ENCODE measurements at places on chromosomes 4 and X. TPM values are rescaled to one million over a fixed set of nuclear protein-coding genes. Genes with fewer than 3 reads are reported as not detected.

Gene ADH4
- not detected for total RNA-seq

DNA sequence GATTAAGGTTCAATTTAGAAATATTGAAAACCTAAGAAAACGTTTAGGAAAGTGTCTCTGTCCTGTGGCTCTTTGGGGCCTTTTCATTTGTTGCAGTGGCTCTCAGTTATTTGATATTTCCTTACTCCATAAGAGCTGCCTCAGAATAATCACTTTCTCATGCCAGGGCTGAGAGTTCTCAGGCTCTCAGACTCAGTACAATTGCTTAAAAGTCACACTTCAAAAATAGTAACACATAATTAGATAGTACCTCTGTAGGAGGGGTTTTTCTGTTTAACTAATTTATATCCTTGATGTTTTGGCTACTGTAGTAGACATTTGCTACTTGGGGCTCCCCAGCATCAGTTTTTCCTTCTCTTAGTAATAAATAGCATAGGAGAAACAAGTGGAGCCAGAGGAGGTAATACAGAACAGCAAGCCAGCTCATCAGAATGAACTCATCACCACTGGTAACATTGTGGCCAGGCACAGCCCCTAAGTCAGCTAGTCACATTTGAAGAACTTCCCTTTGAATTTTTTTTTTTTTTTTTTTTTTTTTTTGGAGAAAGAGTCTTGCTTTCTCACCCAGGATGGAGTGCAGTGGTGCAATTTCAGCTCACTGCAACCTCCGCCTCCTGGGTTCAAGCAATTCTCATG lies 8.0 kb upstream of the HNRNPD start:
- no peak overlapping the region for H3K4me3 ChIP-seq
- H3K4me1 ChIP-seq: peaks cover 14% of the 10 kb centered on the region
- H3K27me3 ChIP-seq: no peaks in the 10 kb centered on the region

DNA sequence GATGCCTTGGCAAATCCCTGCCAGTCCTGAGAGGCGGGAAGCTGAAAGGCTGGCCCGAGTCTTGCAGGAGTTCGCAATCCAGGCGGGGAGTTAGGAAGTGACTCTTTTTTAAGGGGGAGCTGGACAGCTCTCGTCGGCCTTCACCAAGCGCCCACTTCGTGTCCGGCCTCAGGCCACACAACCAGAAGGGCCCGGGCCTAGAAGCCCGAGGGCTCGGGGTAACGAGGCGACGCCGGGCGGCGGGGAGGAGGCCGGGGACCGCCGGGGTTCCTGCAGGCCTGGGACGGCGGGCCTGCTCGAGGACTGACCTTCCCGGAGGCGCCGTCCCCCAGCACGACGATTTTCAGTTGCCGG lies 395 bp downstream of the RAB28 start:
- no peak for DNase-seq
- H3K27me3 ChIP-seq: no peaks in the 10 kb centered on the region
- no peaks in the 10 kb centered on the region for H3K36me3 ChIP-seq
- peak overlapping the region; percentile 81 for H3K4me3 ChIP-seq

DNA sequence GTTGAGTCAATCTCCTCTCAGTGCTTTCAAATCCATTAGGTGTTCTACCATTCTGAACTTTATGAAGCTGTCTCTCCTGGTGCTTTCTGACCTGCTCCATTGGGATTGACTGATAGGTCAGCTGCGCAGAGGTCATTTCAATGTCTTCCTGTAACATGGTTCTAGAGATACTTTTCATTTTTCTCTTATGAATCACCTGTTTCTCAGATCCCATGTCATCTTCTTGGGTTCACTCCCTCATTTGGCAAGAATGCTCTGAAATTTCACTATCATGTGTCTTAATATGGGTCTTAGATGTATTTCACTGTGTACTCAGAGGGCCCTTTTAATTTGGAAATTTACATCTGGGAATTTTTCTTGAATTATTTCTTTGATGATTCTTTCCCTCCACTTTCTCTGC lies 13.8 kb upstream of the PGM2 start:
- peaks cover 12% of the 10 kb centered on the region for H3K4me1 ChIP-seq
- H3K27ac ChIP-seq: no peak overlapping the region
- no peak for DNase-seq
- H3K36me3 ChIP-seq: no peaks in the 10 kb centered on the region

GRCh38 chr4:147616849-147617172 lies 386 bp upstream of the TMEM184C start:
- H3K27me3 ChIP-seq: peaks cover 4% of the 10 kb centered on the region
- peak overlapping the region; percentile 94 for H3K27ac ChIP-seq
- H3K4me3 ChIP-seq: peak overlapping the region; percentile 92
- DNase-seq: no peak

DNA sequence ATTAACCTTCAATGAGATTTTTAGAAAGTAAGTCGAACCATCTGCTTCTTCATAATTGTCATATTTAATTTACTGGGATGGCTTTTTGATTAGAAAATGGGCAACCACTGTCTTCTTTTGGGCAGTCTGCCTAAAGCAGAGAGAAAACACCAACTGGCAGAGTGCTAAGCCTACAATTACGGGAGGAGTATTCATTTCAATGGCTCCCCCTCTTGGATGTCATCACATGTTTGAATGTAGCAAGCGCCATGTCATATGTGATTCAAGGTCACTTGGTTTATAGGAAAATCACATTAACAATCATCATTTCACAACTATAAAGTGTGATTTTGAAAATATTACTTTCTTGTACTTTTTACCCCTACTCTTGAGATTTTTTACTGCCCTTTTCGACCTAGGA lies 261.9 kb downstream of the FRMPD4 start:
- no peaks in the 10 kb centered on the region for H3K27me3 ChIP-seq
- no peaks in the 10 kb centered on the region for H3K4me1 ChIP-seq
- H3K27ac ChIP-seq: no peak overlapping the region
- H3K36me3 ChIP-seq: no peaks in the 10 kb centered on the region
- no peak overlapping the region for H3K4me3 ChIP-seq

- no peak overlapping the region for H3K27ac ChIP-seq
- no peak overlapping the region for H3K4me3 ChIP-seq
- H3K4me1 ChIP-seq: no peaks in the 10 kb centered on the region
- H3K36me3 ChIP-seq: no peaks in the 10 kb centered on the region
- H3K27me3 ChIP-seq: peaks cover 11% of the 10 kb centered on the region
Measured at GRCh38 chr4:80220711-80221110, 23.4 kb downstream of the PRDM8 start.

DNA sequence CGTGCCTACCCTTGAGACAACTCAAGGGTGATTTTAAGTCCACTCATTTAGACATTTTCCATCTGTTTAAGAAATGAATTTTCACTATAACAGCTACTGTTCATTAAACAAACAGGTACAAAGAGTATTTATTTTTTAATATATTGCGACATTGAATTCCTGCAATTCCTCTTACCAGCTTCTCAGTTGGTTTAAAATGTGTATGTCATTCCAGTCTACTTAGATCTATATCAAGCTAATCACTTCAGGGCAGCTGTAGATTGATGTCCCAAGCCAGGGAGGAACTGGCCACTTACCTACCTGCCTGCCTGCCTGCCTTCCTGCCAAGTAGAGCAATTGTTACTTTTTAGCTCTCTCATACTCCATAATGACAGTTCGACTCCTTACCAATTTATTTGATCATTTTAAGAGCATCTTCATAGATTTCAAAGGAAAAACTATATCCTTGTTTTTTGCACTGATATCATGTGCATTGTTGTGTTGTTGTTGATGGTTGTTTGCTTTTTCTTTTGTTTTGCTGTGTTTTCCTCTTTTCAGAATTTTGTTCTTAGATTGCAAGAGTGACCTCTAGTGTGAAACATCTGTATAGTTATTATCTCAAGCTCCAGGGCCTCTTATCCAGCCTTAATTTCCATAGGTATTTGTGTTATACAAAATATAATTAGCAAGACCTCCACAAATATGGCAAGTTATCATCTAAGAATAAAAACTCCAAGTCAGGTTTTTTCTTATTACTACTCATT lies 120.9 kb upstream of the NRK start:
- no peaks in the 10 kb centered on the region for H3K36me3 ChIP-seq
- H3K27me3 ChIP-seq: no peaks in the 10 kb centered on the region
- H3K27ac ChIP-seq: no peak overlapping the region
- no peak overlapping the region for H3K4me3 ChIP-seq
- DNase-seq: no peak

GRCh38 chrX:19897091-19897490 lies 9.7 kb upstream of the SH3KBP1 start:
- no peaks in the 10 kb centered on the region for H3K27me3 ChIP-seq
- H3K36me3 ChIP-seq: no peaks in the 10 kb centered on the region
- H3K4me1 ChIP-seq: peaks cover 11% of the 10 kb centered on the region

Gene FBXW7
- 125 TPM for total RNA-seq

- no peak overlapping the region for H3K27ac ChIP-seq
- no peak overlapping the region for H3K4me3 ChIP-seq
- H3K4me1 ChIP-seq: no peaks in the 10 kb centered on the region
Measured at GRCh38 chrX:118660085-118660484, 67.3 kb upstream of the IL13RA1 start.

- no peak overlapping the region for H3K27ac ChIP-seq
- no peaks in the 10 kb centered on the region for H3K36me3 ChIP-seq
Measured at GRCh38 chrX:31717474-31717873, 645.6 kb upstream of the FTHL17 start.

Gene TGIF2LX
- not detected for total RNA-seq

GRCh38 chr4:85209161-85209560 lies 242.7 kb upstream of the WDFY3 start:
- no peaks in the 10 kb centered on the region for H3K4me1 ChIP-seq
- no peak overlapping the region for H3K27ac ChIP-seq
- no peaks in the 10 kb centered on the region for H3K36me3 ChIP-seq
- no peak overlapping the region for H3K4me3 ChIP-seq
- DNase-seq: no peak

Gene PLK4
- 2.8 TPM for total RNA-seq

Gene FREM3
- total RNA-seq: not detected

- no peaks in the 10 kb centered on the region for H3K27me3 ChIP-seq
- no peak for DNase-seq
- no peaks in the 10 kb centered on the region for H3K36me3 ChIP-seq
- no peak overlapping the region for H3K4me3 ChIP-seq
- H3K27ac ChIP-seq: no peak overlapping the region
Measured at GRCh38 chr4:161134795-161135194, 1029.0 kb downstream of the FSTL5 start.

DNA sequence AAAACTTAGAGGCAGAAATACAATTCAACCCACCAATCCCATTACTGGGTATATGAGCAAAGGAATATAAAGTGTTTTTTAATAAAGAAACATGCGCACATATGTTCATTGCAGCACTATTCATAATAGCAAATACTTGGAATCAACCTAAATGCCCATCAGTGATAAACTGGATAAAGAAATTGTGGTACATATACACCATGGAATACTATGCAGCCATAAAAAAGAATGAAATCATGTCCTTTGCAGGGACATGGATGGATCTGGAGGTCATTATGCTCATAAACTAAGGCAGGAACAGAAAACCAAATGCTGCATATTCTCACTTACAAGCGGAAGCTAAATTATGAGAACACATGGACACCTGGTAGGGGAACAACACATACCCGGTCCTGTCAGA lies 807.7 kb upstream of the INTU start:
- no peak overlapping the region for H3K27ac ChIP-seq
- no peak overlapping the region for H3K4me3 ChIP-seq
- no peaks in the 10 kb centered on the region for H3K36me3 ChIP-seq

GRCh38 chrX:111102636-111103035 lies 6.6 kb downstream of the PAK3 start:
- peaks cover 8% of the 10 kb centered on the region for H3K4me1 ChIP-seq
- H3K27me3 ChIP-seq: peaks cover 3% of the 10 kb centered on the region
- no peak overlapping the region for H3K27ac ChIP-seq
- no peaks in the 10 kb centered on the region for H3K36me3 ChIP-seq

DNA sequence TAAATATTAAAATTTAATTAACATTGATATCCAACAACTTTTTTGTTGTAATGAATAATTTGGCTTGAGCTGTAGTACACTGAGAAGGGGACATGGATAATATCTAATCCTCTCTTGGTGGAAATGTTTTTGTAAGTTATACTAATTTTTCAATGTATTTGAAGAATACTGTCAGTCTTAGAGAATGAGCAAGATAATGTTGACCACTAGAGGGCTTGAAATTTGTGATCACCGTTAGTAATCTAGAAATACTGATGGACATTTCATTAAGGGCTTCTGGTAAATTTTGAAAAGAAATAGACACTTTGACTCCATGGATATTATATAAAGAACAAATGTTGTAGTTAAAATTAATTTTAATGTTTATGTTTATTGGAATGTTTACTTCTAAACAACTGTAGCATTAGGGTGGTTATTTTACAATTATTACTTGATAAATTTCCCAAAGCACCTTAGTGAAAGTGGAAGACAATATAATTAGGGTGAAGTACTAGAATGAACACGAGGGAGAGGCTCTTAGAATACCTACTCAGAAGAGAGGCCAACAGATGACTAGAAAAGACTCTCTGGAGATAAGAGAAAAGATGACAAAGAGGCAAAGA lies 20.0 kb upstream of the CAMK2D start:
- no peak overlapping the region for H3K27ac ChIP-seq
- no peak overlapping the region for H3K4me3 ChIP-seq
- H3K36me3 ChIP-seq: no peaks in the 10 kb centered on the region
- H3K4me1 ChIP-seq: no peaks in the 10 kb centered on the region

Gene REELD1
- total RNA-seq: 2.6 TPM

- H3K4me1 ChIP-seq: no peaks in the 10 kb centered on the region
- no peak for DNase-seq
- no peaks in the 10 kb centered on the region for H3K36me3 ChIP-seq
Measured at GRCh38 chrX:95675794-95676193, 1008.8 kb upstream of the DIAPH2 start.

Gene NLRP2B
- not detected for total RNA-seq

DNA sequence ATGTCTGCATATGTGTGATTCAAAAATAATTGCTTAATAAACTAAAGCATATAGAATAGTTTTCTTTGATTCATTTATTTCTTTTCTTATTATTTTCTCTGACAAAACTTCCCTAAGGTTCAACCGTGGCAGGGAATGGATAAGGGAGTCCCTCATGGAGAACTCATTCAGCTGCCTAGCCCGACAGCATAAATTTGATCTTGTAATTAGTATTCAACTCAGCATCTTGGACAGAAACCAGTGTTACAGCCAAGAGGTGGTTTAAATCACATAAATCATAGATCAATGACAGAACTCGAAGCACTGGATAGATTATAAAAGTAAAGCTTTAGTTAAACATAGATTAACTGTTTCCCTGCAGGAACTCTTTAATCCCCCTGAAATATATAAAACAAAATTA lies 174.3 kb upstream of the POU3F4 start:
- H3K4me3 ChIP-seq: no peak overlapping the region
- no peak overlapping the region for H3K27ac ChIP-seq
- no peaks in the 10 kb centered on the region for H3K36me3 ChIP-seq
- no peak for DNase-seq
